ENCODE measurements at places on chromosomes 7 and 10.

DNA sequence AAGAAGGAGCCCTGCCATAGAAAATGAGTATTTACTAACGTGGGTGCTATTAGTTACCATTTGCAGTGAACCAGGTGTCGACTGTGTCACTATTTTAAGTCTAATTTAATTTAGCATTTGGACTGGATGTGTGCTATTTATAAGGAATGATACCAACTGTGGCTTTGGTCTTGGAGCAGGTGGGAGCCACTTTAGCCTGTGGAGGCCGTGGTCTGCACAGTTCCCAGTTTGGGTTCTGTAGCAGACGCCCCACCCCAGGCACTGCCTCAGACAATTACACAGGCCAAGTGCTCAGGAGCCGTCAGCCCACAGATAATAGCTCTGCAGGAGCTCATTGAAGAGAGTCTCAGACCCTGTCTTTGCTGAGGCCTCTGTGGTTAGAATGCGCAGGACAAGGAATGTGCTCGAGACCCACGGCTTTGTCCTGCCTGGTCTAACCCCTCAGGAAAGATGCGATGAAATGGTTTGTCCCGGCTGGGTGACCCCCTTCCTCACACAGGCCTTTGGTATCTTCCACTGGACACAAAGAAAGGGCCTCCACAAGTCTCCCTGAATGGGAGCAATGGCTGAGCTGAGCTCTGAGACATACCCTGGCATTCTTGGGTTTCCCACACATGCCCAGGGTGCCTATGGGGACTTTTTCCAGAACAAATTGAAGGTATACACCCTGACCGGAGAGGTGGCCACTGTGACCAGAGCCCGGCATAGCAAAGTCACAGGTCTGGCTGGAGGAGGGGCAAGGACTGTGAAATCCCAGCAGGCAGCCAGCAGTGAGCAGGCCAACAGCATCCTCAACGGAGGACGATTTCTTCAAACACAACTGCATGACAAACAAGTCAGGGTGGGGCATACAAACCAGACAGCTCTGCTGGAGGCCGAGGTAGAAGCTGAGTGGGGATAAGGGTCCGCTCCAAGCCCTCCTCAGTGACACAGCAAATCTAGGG lies 251.2 kb downstream of the ARHGAP12 start:
- DNase-seq = no peak

DNA sequence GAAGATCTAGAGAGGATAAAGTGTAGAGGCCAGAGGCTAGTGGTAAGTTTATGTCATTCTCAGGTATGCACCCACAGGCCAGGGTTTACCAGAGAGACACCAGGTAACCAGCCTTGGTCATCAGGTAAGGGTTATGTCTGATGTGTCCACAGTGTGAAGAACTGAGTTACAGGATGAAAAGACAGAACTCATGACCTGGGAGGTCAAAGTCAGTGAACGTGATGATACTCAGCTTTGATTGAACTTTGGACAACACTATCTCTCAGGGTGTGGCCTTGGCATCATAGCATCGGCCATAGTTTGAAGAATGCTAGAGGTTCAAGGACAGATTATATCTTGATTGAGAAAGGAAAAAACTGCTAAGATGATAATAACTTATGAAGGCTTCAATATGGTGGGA lies 37.5 kb downstream of the MGAM start:
- no peak for DNase-seq

GRCh38 chr7:17325364-17325763 lies 26.9 kb downstream of the AHR start:
- DNase-seq = no peak

DNA sequence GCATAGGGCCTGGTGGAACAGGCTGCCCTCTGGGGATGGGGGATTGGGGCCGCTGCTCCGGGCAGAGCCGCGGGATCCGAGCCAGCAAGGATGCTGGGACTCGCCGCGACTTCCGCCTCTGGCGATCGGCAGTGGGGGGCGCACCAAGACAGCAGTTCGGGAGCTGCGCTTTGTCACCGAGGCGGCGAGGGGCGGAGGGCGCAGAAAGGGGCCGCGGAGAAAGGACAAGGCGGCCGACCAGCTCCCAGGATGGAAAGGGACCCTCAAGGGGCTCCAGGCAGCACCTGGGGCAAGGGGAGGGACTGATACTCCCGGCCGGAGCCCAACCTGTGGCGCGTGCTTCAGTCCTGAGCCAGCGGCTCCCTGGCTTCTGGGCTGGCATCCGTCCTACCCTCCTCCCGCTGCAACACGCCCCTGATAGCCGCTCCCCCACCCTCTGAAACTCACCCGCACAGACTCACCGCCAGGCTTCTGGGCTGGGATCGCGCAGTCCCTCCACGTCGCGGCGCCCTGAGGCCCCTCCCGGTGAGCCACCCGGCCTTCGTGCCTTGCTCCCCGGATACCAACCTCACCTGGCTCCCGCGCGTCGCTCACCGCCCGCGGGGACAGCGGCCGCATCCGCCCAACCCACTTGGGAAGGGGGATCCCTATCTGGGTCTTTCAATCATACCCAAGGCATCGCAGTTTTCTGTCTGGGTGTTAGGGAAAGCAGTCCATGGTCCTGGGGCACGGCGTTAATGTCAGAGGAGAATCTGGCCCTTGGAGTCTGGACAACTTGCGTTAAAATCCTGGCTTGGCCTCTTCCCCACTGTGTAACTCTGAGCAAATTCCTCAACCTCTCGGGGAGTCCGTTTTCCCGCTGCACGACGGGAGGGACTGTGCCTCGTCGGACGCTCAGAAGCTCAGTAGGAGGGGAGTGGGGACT lies 7.0 kb upstream of the EVX1 start:
- DNase-seq = no peak

- DNase-seq = no peak
Observed at GRCh38 chr10:61472090-61472674, 19.0 kb upstream of the TMEM26 start.

DNA sequence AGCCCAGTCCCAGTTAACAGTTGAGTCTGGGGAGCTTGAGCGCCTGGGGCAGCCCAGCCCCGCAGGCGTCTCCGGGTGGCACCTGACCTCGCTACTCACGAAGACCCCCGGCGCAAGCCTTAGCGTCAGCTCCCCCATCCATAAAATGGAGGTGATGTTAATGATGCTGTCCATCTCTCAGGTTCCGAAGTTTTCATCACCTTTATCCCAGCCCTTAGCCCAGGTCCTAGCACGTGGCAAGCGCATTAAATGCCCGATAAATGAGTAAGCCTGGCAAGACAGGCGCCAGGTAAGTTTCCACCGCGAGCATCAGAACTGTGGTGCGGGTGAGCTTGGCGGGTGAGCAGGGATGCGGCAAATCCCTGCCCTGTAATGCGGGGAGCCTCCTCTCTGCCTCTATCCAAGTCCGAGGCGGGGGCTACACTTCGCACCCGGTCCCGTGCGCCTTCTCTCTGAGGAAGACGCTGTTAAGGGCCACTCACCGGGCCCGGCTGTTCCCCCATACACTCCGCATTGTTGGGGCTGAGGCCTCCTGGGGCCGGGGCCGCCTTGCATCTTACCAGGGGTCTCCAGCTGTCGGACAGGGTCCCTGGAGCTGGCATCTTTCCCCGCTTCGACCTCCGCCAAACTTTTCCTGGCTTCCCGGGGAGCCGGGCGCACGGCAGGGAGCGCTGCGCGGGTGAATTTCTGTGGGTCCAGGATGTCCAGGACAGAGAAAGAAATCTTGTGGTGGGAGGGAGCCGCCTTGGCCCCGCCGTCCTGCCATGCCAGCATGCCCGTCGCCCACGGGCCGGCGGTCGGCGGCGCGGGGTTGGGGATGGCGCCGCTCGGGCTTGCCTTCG lies 444 bp downstream of the NKX1-2 start:
- DNase-seq = no peak

- peak; percentile 66 for DNase-seq
Observed at GRCh38 chr7:156612930-156613329, 27.6 kb upstream of the RNF32 start.

GRCh38 chr10:22252224-22252800 lies 34.5 kb upstream of the EBLN1 start:
- peak; percentile 43 for DNase-seq

- DNase-seq = no peak
Observed at GRCh38 chr7:117941138-117941810, 68.0 kb upstream of the CTTNBP2 start.

- DNase-seq = no peak
Observed at GRCh38 chr10:62972103-62972502, 155.9 kb upstream of the EGR2 start.

DNA sequence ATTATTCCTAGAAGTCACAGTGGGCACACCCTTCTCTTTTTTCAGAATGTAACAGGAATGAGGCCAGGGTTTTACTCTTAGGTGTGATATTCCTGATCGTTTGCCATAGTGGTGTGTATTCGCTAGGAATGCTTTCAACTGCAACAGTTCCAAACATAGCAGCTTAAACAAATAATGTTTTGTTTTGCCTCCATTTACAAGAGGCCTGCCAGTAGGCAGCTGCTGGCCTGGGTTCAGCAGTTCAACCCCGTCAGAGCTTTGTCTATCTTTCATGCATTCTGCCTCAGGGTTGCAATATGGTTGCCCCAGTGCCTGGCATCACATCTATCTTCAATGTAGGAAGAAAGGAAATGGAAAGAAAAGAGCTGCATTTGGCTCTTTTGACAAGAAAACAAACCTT lies 21.7 kb upstream of the RET start:
- DNase-seq = no peak

DNA sequence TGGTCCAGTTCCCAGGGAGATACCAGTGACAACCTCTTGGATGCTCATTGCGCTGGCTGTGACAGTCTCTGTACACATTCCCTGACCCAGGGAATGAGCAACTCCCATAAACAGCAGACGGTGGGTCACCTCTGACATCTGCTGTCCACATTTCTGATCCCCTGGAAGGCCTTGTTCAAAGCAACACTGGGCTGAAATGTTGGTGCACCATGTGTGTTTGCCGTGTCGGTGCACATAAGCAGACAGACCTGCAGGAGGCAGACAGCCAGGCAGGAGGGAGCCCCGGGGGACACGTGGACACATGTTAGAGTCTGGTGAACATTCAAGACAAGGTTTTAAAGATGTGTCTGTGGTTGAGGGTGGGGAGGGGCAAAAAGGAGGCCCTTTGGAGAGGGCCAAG lies 254.9 kb downstream of the PLXNA4 start:
- no peak for DNase-seq

- DNase-seq = no peak
Observed at GRCh38 chr7:106269254-106269961, 15.4 kb downstream of the NAMPT start.

DNA sequence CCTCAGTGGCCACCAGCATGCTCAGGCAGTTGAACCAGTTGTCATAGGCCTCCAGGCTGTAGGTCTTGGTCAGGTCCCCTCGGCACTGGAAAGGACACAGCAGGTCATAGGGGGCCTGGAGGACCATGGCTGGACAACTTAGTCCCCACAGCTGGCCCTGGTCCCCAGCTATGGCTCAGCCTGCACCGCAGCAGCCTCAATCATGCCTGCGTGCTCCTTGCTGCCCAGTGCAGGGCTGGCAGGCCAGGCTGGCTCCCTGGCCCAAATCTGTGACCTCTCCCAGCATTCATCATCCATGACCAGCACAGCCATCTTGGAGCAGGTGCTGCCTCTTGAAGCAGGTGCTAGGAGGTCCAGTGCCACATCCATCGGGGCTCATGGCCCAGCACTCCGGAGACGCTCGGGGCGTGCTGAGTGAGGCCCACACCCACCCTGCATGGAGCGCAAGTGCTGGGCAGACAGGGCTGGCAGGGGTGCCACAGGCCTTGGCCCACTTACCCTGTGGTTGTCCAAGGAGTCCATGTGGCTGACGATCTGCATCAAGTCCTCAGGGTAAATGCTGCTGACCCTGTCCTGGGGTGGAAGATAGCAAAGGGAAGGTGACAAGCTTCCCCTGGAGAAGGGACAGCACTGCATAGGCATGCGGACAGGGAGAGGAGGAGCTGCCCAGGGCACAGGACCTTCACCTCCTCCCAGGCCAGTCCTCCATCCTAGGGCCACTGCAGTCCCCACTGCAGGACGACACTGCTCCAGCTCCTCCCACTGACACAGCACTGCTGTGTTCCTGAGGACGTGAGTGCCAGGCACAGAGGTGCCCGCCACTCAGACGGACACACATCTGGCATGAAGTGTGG lies 61.7 kb downstream of the CSGALNACT2 start:
- DNase-seq = no peak

DNA sequence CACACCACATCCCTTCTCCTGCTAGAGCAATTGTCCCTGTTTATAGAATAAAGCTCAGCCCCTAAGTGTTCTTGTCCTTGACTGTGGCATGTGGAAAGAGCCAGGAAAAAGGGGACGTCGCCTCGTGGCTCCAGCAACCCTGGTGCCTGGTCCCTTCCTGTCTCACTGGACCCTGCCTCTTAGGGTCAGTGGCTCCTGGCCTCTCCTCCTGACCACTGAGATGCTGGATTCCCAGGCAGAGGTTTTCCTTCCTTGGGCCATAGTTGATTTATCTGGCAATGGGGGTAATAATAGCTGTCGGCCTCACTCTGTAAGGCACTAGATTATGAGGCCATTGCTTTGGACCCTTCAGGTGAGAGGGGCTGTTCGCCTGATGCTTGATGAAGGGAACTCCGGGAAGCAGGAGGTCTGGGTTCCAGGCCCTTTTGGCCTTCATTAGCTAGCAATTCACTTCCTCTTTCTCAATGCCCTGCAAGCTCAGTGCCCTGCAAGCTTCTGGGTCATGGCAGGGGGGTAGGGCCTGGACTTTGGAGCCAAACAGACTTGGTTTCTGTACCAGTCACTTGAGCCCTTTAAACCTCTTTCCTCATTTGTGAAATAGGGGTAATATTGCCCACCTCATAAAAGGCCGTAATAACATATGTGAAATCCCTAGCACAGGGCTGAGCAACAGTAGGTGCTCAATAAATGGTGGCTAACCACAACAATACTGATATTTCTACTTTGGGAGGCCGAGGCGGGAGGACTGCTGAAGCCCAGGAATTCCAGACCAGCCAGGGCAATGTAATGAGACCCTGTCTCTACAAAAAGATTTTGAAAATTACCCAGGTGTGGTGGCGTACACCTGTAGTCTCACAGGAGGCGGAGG lies 1.1 kb downstream of the ASL start:
- DNase-seq = no peak

GRCh38 chr7:82715344-82715743 lies 271.8 kb upstream of the CACNA2D1 start:
- no peak for DNase-seq

GRCh38 chr7:117017702-117018266 lies 64.5 kb downstream of the ST7 start:
- no peak for DNase-seq

GRCh38 chr7:121831351-121831750 lies 41.6 kb upstream of the PTPRZ1 start:
- DNase-seq = no peak

GRCh38 chr10:84348860-84349259 lies 20.5 kb downstream of the CCSER2 start:
- DNase-seq = no peak

DNA sequence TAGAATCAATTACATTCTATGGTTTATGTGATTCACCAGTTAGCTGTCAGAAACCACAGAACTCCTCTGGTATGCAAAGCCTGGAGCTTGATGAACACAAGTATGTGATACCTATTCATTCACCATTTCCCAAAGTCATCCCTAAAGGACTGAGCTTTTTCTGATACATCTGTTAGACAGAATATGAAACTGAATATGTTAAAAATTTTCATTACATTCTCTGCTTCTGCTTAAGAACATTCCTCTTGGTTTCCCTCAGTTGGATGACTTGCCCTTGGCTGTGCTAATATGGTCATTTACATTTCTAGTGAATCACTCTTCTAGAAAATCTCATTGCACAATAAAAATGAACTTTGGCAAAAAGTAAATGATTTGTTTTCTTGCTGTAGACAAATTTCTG lies 10.8 kb upstream of the PON1 start:
- DNase-seq = no peak

Data from activated CD4-positive, alpha-beta T cell treated with anti-CD3 and anti-CD28 coated beads for 1 hour (primary cell).